ENCODE measurements at places on chromosomes 1 and 21.

DNA sequence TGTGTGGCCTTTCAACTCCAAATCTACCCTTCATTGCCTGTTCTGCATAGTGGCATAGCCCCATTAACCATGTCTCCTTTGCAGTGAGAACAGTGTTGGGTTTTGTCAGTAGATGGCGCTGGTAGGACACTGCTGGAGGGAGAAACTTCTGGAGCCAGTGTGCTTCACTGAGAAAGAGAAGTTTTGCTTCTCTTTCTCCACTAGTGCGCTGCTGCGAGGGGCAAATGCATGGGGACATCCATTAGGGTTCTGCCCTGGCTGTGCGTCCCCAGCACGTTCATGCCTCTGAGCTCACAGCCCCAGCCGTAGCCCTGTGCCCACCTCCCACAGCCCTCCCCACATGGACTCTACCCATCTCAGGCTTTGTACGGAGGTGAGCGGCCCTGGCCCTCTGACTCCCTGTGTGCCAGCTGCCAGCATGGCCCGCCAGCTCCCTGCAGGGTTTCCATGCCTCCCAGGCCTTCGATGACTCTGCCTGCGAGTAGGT lies 53.1 kb downstream of the RIMS3 start:
- peak; percentile 10 for DNase-seq

GRCh38 chr1:86938855-86939254 lies 24.4 kb downstream of the HS2ST1 start:
- DNase-seq: no peak

DNA sequence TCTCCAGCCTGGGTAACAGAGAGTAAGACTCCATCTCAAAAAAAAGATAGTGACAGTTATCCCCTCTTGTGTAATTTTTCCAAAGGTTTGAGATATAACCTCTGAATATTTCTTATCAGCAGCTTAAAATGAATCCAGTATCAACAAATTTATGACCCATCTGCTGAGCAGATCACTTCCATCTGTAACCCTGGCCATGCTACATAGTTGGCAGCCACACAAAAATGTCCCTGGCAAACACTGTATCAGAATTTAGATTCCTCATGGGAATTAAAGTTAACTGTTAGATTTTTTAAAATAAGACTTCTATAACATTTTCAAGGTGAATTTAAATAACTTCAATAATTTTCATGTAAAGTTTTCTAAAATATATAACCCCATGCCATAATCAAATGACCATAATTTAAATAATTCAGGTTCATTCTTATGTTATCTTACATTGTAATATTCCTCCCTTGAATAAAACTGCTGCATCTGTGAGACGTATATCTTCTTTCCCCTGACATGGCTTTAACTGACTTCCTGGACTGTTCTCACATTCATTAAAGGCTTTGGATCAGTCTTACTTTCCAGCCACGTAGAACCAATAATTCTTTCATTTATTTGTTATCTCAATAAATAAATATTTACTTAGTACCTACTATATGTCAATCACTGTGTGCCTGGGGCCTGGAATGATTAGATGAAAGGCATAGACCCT lies 5.3 kb upstream of the PRPF38B start:
- DNase-seq: no peak

- DNase-seq: no peak
Measured at GRCh38 chr21:39033878-39034589, 149.2 kb downstream of the PSMG1 start.

DNA sequence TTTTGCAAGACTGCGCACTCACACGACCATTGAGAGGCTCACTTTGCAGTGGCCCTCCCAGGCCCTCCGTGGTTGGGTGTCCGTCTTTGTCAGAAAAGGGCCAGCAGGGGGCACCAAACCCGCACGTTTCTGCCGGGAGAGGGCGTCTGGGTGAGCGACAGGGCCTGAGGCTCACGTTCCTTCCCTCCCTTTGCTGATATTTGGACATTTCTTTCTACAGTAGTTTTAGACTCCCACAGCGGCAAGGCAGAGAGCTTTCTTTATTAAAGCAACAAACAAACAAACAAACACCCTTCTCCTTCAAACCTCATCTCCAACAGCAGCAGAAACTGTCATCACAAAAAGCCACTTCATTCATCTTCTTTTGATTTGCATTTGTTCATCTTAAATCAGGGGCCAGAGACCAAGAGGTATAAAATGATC lies 79.2 kb upstream of the WDR26 start:
- DNase-seq: peak; percentile 67

GRCh38 chr1:197222025-197222685 lies 45.9 kb upstream of the CRB1 start:
- DNase-seq: no peak

GRCh38 chr21:43328185-43328957 lies 98.6 kb downstream of the SIK1 start:
- DNase-seq: no peak

GRCh38 chr1:47710329-47711071 lies 272.7 kb downstream of the FOXD2 start:
- peak; percentile 19 for DNase-seq

GRCh38 chr1:162952956-162953355 lies 92.0 kb upstream of the CCDC190 start:
- no peak for DNase-seq

DNA sequence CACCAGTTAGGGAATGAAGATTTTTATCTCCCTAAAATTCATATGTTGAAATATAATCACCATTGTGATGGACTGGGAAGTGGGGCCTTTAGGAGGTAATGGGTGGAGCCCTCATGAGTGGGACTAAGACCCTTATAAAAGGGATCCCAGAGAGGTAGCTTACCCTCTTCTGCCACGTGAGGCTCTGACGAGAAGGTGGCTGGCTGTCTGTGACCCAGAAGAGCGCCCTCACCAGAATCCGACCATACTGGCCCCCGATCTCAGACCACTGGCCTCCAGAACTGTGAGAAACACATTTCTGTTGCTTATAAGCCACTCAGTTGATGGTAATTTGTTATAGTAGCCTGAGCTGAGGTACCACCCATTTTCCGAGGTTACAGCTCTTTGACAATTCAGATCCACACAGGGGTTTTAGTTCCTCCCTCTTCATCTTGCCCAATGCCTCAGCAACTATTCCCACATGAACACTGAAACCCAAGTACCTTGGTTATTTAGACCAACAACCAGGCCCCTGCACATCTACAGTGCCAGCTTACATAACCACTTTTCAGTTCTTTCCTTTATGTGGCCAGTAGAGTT lies 27.6 kb upstream of the HUNK start:
- no peak for DNase-seq

DNA sequence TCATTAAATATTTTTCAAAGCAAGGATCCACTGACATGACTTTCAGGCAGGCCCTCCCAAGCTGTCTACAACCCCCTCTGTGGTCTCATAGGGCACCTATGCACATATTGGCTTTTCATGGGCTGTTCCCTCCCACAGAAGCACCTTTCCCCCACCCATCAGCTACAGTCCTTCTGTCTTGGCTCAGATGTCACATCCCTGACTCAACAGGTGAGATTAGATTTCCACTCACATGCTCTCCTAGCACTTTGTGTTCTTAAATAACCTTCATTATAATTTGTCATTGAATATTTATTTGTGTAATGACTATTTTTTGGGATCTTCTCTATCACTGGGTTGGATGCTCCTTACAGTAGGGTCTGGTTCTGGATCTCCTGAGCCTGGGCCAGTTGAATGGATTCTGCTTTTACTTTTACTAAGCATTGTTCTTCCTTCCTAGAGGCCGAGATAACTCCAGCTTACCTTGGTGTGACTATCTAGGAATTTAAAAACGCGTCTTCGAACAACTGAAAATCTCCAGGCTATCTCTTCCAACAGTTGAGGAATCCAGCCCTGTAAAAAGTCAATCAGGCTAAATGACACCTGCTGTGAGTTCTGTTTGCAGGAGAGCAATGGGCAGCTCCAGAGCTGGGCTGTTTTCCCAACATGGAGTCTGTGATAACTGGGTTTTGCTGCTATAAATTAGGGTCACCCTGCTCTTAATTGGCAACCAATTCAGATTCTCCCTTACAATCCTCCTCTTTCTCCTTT lies 16.2 kb downstream of the ROR1 start:
- DNase-seq: no peak

DNA sequence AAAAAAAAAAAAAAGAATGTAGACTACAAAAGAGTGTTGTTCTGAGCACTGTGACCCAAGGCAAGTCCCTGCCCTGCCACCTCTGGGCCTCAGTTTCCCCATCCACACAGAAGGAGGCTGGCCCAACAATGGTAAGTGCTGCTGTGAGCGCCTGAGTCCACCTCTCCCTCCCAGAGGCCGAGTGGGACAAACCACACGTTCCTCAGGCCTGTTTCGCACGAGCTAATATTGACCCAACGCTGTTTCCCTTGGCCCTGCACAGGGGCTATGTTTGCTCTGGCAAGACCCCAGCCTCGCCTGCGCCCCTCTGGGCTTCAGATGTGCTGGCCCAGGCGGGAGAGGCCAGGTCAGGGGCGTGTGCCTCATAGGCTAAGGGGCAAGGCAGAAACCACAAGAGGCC lies 12.6 kb upstream of the LAPTM5 start:
- no peak for DNase-seq

- DNase-seq: no peak
Measured at GRCh38 chr1:83770319-83770661, 228.6 kb downstream of the TTLL7 start.

- DNase-seq: no peak
Measured at GRCh38 chr1:85388416-85388815, 76.5 kb downstream of the DDAH1 start.

GRCh38 chr1:179228783-179229213 lies 679 bp downstream of the ABL2 start:
- peak; percentile 28 for DNase-seq

Data from bone marrow (tissue), 2 donors.